ENCODE measurements at places on chromosomes 1 and 21. TPM values are rescaled to one million over a fixed set of nuclear protein-coding genes. Genes with fewer than 3 reads are reported as not detected.

Gene LENEP
- polyA plus RNA-seq = 0.36 TPM

Gene ZMYND12
- 4.6 TPM for polyA plus RNA-seq

Gene TEX38
- 0.55 TPM for polyA plus RNA-seq

Gene PCBP3
- polyA plus RNA-seq = 1.9 TPM

Gene SNX7
- polyA plus RNA-seq = 38.1 TPM

Gene OR2AJ1
- not detected for polyA plus RNA-seq

Gene ETS2
- 46.1 TPM for polyA plus RNA-seq

Gene CTNNBIP1
- 29.0 TPM for polyA plus RNA-seq

Gene FNDC5
- polyA plus RNA-seq = 54.0 TPM

Gene LRRC8D
- 34.1 TPM for polyA plus RNA-seq

Gene GPR25
- not detected for polyA plus RNA-seq

Gene PCSK9
- 1.7 TPM for polyA plus RNA-seq

Gene RNU1-2
- not detected for polyA plus RNA-seq

Gene RNF19B
- polyA plus RNA-seq = 19.9 TPM

Measured in renal pelvis (tissue), 12 donors.